ENCODE measurements at places on chromosomes 6 and 20. TPM values are rescaled to one million over a fixed set of nuclear protein-coding genes. Genes with fewer than 3 reads are reported as not detected.

DNA sequence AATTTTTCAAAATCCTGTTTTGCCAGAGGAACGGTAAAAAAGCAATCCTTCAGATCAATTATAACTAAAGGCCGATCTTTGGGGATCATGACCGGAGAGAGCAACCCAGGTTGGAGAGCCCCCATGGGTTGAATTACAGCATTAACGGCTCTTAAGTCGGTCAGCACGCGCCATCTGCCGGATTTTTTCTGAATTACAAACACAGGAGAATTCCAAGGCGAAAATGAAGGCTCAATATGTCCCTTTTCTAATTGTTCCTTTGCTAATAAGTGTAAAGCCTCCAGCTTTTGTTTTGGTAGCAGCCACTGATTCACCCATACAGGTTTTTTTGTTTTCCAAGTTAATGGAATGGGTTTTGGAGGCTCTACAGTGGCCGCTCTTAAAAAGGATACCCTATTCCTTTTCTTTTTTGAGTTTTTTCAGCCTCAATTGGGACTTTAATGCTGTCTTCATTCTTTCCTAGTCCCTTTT, 16.9 kb upstream of the PTCRA start:
- peak; percentile 52 for DNase-seq

- DNase-seq, result no peak
Observed at GRCh38 chr6:1504465-1504864, 105.2 kb upstream of the FOXC1 start.

GRCh38 chr6:90194371-90194841, 102.2 kb downstream of the BACH2 start:
- DNase-seq, result peak; percentile 26

OPN5 gene
- total RNA-seq, result not detected

- DNase-seq, result no peak
Observed at GRCh38 chr20:3995749-3996320, 19.5 kb downstream of the RNF24 start.

- DNase-seq, result no peak
Observed at GRCh38 chr20:14313341-14314020, 23.9 kb downstream of the FLRT3 start.

- no peak for DNase-seq
Observed at GRCh38 chr20:60055740-60056139, 97.5 kb downstream of the CDH26 start.

DNA sequence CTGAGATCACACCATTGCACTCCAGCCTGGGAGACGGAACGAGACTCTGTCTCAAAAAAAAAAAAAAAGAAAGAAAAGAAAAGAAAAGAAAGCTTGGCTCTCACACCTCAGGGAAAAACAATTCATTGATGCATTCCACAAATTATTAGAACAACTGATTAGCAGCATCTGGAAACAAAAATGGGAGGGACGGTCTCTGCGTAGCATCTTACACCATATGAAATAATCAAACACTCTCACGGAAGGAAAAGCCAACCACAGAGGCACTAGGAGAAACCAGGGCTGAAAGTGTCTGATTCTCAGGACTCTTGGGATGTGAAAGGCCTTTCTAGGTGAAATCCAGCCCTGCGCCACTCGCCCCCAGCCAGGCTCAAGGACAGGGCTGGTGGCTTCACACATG, 2.3 kb upstream of the HELZ2 start:
- DNase-seq, result no peak

DNA sequence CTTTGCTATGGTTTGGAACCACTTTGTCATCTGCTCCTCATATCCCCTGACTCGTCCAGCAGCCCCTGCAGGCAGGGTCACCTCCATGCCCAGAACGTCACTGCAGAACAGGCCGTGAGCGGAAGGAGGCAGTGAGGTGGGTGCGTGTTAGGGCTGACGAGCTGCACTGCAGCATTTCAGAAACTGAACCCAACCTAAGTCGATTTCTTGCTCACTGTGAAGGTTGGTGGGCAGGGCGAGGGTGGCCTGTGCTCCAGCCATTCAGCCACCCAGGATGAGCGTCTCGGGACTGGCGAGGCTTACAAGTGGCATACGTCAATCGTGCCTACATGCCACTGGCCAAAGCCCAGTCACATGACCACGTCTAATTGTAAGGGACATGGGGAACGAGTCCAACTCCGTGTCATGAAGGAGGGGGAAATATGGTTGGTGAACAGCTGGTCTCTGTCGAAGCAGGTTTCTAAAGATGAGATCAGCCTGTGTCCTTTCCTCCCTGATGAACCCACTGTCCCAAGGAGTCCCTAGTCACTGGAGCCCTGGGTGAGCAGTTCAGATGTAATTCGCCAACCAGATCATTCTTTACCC, 289.1 kb downstream of the TAF4 start:
- DNase-seq, result no peak

DNA sequence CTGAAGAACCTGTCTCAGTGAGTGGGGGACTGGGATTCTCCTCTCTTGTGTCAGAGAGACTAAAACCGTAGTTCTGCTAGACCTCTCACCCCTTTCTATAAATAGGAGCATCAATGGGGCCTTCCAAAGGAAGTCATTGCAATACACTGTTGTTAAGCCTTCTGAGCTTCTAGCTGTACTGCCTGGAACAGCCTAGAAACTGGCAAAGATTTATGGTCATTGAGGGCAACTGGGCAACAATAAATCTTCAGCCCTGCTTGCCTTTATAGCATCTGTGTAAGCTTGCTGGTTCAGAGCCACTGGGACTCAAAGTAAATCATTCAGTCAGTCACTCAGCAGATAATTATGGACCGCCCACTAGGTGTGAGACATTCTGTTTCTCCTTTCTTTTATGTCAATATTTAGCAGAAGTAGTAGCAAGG, 53.2 kb downstream of the PPP1R14C start:
- DNase-seq, result no peak

DNA sequence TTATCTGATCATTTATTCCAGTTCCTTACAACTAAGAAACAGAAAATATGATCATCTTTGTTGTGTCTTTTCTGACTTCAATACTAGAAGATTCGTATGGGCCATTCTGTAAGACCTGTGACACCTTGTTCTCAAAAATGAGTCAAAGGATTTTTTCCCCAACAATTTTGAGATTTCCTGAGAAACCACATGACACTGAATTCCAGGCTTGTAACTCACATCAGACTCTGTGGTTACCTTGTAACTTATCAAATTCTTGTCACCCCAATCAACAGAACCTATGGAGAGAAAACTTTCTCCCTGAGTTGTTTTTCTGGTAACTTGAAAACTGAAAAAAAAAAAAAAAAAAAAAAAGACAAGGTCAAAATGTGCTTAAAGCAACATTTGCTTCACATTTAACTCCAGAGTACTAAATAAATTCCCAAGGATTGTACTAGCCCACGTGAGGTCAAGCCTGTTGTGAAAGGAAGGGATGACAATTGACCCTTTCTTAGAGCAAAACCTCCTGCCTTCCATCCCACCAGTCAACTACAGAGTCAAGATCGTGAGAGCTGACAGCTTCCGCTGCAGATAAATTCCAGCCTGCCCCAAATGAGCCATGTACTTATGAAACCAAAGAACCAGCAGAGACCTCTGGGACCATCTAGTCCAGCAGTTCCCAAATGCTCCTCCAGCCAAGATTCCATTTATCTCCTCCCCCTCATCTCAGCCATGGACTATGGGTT, 140.3 kb downstream of the TBX18 start:
- DNase-seq, result peak; percentile 25

All from Caki2 (cell line).